ENCODE measurements at places on chromosomes 1 and 21.

DNA sequence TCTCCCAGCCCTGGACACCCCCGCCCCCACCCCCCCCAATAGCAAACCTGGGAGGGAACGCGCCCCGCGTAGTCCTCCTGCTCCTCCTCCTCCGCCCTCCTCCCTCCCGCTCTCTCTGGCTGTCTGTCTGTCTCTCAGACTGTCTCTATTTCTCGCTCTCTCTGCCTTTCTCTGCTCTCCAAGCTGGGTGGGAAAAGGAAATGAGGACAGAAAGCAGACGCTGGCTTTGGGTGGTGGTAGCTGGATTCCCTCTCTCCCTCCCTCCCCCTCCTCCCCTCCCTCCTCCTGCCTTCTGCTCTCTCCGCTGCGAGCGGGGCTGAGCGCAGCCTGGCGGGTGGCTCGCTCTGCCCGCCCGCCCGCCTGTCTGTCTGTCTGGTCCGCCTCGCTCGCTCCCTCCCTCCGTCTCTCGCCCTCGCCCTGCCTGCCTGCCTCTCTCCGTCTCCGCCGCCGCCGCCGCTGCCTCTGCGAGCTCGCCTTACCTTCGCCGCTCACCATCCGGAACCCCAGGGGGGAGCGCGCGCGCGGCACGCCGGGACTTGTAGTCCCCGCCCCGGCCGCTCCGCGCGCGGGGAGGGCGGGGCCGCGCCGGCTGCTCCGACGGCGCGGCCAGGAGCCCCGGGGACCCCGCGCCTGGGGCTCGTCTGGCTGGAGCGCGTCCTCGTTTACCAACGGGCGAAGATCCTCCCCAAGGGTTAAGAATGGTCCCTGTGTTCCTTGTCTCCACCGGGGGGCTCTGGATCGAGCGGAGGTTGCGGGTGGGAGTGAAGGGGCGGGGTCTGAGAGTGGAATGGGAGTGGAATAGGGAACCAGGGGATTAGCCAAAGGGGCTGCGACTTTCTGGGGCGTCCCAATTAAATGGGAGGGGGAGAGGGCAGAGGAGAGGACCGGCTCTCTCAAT lies at the start of gene AHDC1:
Gene AHDC1, minus strand, starts transcription at position 464 of the 898 bp plus-strand sequence. CDS start 52,029 bp downstream, outside the sequence.
- peak; percentile 92 for DNase-seq

- no peak for DNase-seq
Measured at GRCh38 chr1:239888639-239889038, 203.0 kb upstream of the FMN2 start.

- DNase-seq = no peak
Measured at GRCh38 chr1:156438278-156438987, 62.1 kb downstream of the MEF2D start.

DNA sequence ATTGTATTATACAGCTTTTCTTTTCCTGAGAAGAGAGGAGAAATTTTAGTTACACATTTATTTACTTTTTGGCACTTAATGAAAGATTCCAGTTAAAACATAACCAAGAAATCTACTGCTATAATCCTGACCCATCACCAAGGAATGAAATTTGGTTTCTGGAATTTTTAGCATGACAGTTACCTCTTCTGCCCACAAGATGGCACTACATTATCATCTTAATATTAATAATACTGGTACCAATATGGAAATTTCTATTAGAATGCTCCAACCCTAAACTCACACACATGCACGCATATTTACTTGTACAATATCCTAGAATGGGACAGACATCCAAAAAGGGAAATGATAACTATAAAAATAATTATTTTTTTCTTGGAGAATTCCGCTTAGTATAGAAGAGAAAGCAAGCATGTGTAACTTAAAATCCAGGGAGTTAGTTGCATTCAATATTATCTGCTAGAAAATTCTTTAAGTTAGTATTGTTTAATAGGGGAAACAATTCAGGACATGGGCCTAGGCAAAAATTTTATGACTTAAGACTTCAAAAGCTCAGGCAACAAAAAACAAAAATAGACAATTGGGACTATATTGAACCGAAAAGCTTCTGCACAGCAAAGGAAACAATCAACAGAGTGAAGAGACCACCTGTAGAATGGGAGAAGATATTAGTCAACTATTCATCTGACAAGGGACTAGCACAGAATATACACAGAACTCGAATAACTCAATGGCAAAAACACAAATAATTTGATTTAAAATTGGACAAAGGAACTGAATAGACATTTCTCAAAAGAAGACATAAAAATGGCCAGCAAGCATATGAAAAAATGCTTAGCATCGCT lies 37.4 kb downstream of the MAP3K21 start:
- DNase-seq = no peak

DNA sequence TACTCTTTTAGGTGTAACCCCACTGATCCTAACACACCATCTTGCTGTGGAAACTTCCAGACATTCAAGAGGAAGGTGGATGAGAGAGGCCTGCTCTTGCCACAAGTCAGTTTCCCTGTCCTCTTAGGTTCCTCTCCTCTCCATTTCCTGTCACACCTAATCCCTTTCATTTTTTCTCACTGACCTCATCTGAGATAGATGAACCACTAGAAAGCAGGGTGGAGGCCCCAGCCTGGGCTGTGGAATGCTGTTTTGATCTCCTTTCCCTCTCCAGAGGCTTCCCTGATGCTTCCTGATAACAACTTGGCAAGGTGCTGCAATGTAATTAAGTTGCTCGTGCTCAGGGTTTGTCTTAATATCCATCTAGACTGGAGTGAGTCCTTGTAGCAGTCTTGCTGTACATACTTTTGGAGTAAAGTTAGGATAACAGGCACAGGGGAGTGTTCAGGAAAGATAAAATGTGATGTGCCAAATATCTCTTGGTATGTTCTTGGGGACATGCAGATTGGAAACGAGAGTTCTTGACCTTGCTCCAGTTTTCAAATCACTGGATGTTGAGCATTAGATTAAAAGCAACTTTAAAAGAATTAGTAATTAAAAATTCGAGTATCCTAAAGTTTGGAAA lies 11.2 kb downstream of the LRRC42 start:
- no peak for DNase-seq

- no peak for DNase-seq
Measured at GRCh38 chr1:170261669-170262068, 115.9 kb downstream of the NTMT2 start.

DNA sequence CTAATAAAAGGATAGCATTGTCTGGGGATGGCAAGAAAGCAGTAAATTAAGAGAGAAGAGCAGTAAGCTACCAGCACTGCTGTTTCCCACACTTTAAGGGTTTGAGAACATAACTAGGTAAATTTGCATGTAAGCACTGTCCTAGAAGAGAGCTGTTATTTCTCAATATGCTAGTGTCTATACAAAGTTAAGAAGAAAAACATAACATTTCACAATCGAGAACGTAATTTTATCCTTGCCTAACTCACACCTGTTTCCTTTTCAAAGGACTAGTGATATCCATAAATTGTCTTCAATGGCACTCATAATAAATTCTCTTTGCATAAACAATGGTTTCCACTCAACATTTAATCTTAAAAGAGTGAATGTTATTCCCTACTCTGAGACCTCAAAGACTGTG lies 576.0 kb downstream of the PTBP2 start:
- no peak for DNase-seq

- no peak for DNase-seq
Measured at GRCh38 chr1:65341381-65341780, 32.0 kb downstream of the DNAJC6 start.

GRCh38 chr1:29344336-29344735 lies 108.0 kb downstream of the PTPRU start:
- no peak for DNase-seq

- peak; percentile 74 for DNase-seq
Measured at GRCh38 chr1:17826165-17826488, 71.0 kb downstream of the ACTL8 start.

- DNase-seq = no peak
Measured at GRCh38 chr1:211909395-211909794, 78.8 kb upstream of the LPGAT1 start.

- peak; percentile 55 for DNase-seq
Measured at GRCh38 chr1:216723274-216723780, at the start of gene ESRRG. Gene ESRRG (minus strand): TSS chr1:216723429. CDS start chr1:216723299, 130 bp downstream.

DNA sequence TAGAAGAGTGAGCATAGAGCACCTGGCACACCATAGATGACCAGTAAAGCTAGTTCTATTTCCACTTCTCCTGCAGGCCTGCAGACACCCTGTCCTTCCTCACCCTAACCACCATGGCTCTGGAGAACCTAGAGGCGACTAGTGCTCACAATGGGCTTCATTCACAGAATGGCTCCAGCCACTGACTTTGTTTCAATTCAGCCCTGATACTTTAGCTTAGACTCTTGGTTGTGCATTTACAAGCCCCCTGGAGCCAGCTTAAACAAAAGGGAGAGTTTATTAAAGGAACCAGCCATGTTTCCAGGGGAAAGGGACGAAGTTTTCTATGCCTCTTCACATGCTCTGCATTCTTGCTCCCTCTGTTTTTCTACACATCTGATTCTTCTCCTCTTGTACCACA lies 123.7 kb downstream of the NAV1 start:
- no peak for DNase-seq

DNA sequence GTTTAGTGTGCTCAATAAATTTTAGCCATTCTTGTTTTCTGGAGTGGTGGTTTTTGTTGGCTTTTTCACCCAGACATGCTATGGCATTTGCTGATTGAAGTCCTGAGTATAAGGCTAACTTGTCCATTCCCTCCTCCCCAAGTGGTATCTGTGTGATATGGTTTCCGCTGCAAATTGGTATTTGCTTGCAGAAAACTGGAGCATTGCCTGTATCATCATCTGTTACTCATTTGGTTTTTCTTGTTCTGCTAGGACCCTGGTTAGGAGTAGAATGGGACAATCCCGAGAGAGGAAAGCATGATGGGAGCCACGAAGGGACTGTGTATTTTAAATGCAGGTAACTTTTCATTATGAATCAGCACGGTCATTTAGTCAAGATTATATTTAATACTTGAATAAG lies 34.0 kb downstream of the TBCE start:
- no peak for DNase-seq

DNA sequence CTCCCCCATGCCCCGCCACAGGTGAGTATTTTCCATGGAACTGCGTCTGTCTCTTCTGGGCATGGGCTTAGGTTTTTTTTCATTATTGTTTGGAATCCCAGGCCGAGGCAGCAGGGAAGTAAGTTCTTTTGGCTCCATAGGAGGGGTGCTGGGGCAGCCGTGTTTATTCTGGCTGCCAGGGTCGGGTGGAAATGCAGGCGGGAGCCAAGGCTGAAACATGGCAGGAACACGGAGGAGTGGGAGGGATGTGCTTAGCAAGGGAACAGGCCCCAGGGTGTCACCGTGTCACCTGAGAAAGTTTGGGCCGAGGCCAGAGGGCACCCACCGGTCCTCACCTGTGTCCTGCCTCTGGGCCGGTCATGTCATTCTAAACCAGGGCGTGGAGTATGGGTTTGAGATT lies 4.5 kb upstream of the DHRS3 start:
- no peak for DNase-seq

DNA sequence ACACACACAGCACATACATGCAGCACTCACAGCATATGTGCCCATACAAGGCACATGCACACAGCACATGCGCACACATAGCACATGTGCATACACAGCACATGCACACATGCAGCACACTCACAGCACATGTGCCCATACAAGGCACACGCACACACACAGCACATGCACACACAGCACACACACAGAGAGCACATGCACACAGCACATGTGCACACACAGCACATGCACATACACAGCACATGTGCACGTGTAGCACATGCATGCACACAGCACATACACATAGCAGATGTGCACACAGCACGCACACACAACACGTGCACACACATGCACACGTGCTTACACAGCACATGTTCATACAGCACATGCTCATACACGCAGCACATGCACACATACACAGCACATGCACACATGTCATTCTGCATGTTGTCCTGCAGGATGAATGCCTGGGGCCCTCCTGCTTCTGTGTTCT lies 48.1 kb downstream of the PCNT start:
- no peak for DNase-seq

DNA sequence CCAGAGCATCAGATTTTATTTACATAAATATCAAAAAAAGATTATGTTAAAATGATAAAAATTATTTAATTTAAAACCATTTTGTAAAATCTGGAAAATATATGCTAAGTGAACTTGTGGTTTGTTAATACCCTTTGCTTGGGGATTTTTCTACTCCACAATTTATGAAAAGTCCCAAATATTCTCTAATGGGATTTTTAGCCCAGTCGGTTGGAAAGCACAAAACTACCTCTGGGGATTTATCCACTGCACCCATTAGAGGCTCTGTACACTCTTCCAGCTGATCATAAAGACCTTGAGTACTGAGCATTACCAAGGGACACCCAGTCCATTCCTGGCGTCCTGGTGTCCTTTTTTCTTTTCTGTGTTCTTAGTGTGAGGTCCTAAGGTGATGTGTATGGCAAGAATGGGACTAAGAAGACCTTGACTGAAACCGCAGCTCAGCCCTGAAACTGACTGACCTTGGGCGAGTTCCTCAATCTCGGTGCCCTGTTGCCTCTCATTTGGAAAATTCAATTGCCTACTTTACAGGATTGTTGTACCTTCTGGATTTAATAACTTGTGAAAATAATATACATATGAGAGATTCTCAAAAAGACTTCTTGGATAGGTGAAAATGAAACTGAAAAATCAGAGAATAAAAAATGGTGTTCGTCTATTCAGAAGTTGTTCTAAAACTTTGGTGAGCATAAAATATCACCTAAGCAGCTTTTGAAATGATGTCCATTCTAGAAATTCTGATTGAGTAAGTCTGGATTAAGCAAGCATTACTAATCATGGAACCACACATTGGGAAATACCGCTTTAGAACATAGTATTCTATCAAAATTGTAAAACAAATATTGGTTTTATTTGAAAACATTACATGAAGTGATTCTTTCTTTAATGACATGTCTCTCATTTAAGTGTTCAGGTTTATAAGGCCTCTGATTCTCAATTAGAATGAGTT lies 21.5 kb upstream of the SAMSN1 start:
- DNase-seq = no peak

DNA sequence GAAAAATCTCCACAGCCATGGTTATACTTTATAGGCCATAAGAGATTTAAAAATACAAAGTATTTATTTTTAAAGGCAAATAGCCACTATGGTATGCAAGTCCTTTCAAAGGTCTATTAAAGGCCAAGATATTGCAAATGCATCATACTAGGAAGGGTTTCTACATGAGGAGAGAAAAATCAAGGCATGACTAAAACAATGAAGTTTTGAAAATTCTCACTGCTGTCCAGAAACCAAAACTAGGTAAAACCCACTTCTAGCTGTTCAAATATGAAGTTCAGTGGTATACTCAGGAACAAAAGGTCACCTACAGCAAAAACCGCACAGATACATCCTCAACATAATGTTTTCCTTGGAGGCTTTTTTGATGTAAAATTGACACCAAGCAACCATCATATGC lies 75.0 kb downstream of the EPS15 start:
- no peak for DNase-seq

- no peak for DNase-seq
Measured at GRCh38 chr1:246617768-246618167, 51.5 kb downstream of the CNST start.

- DNase-seq = no peak
Measured at GRCh38 chr1:45765999-45766792, 15.7 kb upstream of the IPP start.
